ENCODE measurements at places on chromosomes 2 and 18. TPM values are rescaled to one million over a fixed set of nuclear protein-coding genes. Genes with fewer than 3 reads are reported as not detected.

GNLY gene
- total RNA-seq: not detected

AKAIN1 gene
- not detected for total RNA-seq

CD8B2 gene
- total RNA-seq: not detected

FMNL2 gene
- 12.6 TPM for total RNA-seq

IL1F10 gene
- not detected for total RNA-seq

C2orf80 gene
- total RNA-seq: not detected

MCM6 gene
- 44.4 TPM for total RNA-seq

ANKRD29 gene
- total RNA-seq: 0.89 TPM

LBX2 gene
- total RNA-seq: 1.3 TPM

POTEJ gene
- total RNA-seq: not detected

TUBB8B gene
- total RNA-seq: not detected

AMER3 gene
- not detected for total RNA-seq

DNAJC5G gene
- total RNA-seq: not detected

AAMP gene
- total RNA-seq: 105 TPM

EFR3B gene
- total RNA-seq: 0.50 TPM

SIX2 gene
- total RNA-seq: under 0.01 TPM

ZNF521 gene
- total RNA-seq: 55.1 TPM

ABCB11 gene
- total RNA-seq: not detected

DSEL gene
- total RNA-seq: 18.0 TPM

SERPINB12 gene
- not detected for total RNA-seq

GPBAR1 gene
- total RNA-seq: not detected

RNF144A gene
- 2.8 TPM for total RNA-seq

All from bronchus fibroblast of lung (primary cell).